Stimulated activated CD4-positive, alpha-beta T cell treated with anti-CD3 and anti-CD28 coated beads, Interleukin-15, amount 100 ng/mL, for 1 hour (primary cell): ENCODE measurements at places on chromosomes 5 and 9.

DNA sequence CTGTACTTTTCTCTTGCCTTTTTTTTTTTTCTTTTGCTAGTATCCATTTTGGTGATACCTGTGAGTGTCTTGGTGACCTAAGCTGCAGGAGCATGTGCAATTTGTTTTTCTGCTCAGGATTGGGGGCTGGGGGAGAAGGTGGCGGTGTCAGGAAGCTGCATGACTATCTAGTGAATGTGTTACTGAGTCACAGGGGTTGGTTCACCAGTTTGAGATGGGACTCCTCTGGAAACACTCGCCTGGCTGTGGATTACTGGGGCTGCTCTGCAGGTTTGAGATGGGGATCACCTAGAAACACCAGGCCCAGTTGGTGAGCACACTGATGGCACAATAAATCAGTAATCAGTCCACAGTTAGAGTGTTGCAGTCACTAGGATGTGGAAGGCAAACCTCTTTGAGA lies 447.9 kb downstream of the SPATA31D1 start:
- no peak for DNase-seq

- DNase-seq, result no peak
Measured at GRCh38 chr9:92094655-92095054, 20.6 kb downstream of the SPTLC1 start.

DNA sequence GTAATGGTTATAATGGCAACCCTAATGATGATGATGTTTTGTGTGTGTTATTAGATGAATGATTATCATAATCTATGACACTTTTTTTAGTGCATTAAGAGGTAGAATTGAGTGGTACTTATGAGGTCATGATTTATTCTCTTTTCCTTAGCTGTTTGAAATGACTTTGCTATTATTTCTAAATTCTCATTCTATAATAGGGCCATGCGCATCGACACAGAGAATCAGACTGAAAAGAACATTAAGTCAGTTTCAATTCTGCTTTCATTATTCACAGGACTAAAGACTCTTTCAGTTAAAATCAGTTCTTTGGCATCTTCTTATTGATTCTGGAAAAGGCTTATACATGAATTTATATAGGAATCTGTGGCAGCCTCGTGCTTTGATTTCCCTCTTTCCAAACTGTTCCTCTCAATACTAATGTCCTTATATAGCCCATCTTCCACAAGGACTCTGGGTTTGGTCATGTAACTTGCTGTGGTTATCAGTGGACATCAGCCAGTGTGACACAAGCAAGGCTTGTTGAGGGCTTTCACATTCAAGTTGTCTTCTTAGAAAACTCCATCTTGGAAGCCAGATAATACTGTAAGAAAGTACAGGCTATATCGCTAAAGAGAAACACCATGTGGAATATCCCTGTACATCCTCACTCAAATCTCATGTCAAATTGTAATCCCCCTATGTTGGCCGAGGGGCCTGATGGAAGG lies 140.3 kb upstream of the CHD1 start:
- no peak for DNase-seq

DNA sequence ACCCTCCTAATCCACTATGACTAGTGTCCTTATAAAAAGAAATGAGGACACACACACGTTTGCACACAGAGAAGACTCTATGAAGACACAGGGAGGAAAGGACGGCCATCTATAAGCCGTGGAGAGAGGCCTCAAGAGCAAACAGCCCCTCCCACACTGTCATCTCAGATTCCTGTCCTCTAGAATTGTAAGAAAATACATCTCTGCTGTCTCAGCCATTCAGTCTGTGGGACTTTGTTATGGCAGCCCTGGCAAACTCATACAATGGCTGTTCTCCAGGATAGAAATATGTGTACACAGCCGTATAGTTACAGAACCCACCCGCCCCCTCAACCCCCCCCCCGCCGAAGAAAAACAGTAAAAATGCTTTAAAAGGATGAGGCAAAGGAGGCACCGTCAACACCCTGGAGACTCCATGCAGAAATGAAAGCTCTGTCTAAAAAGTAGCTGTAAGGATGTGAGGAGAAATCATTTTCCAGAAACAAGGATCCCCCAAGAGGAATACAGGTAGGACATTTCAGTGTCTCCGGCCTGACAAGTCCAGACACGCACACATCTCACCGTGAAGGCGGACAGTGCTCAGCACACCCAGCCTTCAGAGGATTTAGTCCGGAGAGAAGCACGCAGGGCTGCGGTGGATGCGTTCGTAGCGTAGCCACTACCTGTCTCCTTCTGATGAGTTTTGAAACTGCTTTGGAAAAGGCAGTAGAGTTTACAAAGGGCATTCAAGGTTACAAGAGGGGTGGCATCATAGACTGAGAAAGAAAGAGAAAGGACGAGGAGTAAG lies 110.8 kb upstream of the ERCC6L2 start:
- no peak for DNase-seq

- DNase-seq, result peak; percentile 11
Measured at GRCh38 chr9:129111528-129112151, 425 bp downstream of the PTPA start.

GRCh38 chr5:102863764-102864560 lies 108.9 kb downstream of the PAM start:
- no peak for DNase-seq

- no peak for DNase-seq
Measured at GRCh38 chr5:158880483-158881001, 219.2 kb downstream of the EBF1 start.

GRCh38 chr9:94084314-94084713 lies at the start of gene PTPDC1:
Gene PTPDC1, plus strand, starts transcription at chr9:94084464. Its CDS starts 67 bp downstream, at chr9:94084531.
- no peak for DNase-seq

DNA sequence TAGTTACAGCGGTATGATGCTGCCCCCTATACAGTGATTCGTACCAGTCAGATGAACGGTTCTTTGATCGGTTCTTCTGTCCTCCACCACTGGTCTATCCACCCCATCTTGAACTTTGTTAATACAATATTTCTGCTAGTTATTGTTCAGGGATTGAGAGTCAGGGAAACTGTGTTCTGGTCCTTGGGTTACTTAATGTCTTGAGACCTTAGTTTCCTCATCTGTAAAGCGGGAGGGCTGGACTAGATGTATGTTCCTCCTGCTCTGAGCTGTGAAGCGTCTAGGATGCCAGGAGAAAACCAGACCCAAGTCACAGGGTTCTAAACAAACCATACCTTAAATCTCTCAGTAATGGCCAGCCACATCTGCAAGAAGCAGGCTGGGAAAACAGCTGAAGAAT lies 1.4 kb upstream of the PIP5K1B start:
- no peak for DNase-seq

DNA sequence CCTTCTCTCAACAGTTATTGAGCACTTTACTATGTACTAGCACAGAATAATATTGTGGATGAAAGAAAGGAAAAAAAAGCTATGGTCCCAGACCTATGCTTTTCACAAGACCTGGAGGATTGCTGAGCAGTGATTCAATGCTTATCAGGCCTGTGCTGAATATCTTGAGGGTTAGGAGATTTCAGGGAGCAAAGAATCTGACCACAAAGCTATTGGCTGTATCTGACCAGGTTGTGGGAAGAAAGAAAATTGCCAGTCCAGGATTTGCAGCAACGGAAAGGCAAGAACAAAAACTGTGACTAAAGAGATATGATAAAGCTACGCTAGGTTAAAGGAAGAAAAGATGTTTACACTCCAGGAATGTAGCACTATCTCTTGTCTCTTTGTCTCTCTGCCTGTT lies 14.9 kb upstream of the MACIR start:
- no peak for DNase-seq

GRCh38 chr5:147452165-147452811 lies 57.6 kb downstream of the DPYSL3 start:
- no peak for DNase-seq

- no peak for DNase-seq
Measured at GRCh38 chr9:9352877-9353481, 1259.8 kb downstream of the PTPRD start.

GRCh38 chr9:127192744-127193143 lies 70.3 kb upstream of the ANGPTL2 start:
- DNase-seq, result no peak

DNA sequence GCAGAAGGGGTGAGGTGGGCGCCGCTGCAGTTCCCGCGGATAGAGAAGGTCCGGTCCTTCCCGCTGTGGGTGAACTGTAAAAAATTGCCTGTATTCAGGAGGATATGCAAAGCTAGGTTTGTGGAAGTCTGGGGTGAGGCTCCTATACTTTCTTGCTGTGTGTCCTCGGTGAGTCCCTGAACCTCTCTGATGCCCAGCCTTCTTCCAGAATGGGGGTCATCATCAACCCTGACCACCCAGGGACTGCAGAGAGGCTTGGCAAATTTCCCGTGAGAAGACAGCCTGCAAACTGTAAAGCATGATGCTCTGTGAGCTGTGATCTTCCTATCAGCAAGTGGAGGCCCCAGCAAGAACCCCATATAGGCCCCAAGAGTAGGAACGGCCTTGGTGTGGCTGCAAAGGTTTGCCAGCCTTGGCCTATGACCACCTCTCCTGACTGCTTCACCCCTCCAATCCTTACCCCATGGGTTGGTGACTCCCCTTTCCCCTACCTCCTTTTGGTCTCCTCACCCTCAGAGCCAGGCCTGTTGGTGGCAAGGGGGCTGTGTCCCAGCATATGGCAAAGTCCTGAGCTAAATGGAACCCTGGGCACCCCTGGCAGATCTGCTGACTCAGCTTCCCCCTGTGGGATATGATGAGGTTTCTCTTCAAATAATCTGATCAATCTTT lies 760 bp downstream of the ALDH1B1 start:
- DNase-seq, result no peak

- no peak for DNase-seq
Measured at GRCh38 chr9:32142074-32142473, 242.4 kb upstream of the ACO1 start.

DNA sequence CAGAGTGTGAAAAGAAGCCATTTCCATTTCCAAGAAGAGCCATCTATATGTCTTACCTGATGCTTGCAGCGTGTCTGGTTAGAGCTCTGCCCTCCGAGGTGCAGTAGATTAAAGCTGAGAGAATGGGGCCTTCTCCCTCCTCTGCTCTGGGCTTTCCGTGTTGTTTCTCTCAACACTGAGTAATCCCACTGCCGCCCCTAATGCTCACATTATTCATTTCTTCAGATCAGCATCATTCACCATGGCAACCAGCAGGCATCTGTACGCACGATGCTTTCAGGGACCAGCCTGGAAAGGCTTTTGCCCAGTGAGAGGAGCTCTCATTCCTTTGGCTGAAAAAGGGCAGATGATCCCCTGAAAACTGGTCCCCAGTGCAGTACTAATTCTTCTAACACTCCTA lies 79.6 kb downstream of the CYFIP2 start:
- DNase-seq, result no peak

GRCh38 chr9:29212397-29213387 lies 1639.4 kb upstream of the C9orf72 start:
- DNase-seq, result no peak

DNA sequence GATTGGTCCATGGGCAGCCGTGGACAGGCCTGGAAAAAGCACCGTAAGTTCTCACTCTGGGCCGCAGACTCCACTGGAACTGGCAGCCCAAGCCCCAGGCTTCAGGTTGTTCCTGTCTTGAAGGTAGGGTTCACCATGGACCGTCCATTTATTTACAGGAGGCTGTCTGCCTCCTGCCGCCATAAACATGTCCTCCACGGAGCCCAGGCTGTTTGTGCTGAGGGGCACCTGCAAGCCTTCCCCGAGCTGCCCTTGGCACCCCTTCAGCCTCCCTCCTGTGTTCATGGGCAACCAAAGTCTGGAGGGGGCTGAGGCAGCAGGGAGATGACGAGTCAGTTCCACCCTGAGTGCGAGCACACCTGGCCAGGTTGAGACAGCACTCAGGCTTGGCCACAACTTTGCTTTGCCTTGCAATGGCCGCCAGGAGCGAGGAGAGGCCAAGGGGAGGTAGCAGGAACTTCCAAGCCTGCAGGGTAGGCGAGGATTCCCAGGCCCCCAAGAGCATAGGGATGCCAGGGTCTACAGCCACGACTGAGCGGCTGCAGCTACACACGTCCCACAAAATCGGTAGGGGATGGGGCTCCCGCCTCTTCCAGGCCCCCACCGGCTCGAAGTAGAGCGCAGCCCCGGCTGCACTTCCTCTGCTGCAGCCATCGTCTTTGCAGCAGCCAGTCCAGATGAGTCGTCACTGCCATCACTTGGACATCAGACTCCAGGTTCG lies 1625.6 kb upstream of the ACO1 start:
- DNase-seq, result no peak

DNA sequence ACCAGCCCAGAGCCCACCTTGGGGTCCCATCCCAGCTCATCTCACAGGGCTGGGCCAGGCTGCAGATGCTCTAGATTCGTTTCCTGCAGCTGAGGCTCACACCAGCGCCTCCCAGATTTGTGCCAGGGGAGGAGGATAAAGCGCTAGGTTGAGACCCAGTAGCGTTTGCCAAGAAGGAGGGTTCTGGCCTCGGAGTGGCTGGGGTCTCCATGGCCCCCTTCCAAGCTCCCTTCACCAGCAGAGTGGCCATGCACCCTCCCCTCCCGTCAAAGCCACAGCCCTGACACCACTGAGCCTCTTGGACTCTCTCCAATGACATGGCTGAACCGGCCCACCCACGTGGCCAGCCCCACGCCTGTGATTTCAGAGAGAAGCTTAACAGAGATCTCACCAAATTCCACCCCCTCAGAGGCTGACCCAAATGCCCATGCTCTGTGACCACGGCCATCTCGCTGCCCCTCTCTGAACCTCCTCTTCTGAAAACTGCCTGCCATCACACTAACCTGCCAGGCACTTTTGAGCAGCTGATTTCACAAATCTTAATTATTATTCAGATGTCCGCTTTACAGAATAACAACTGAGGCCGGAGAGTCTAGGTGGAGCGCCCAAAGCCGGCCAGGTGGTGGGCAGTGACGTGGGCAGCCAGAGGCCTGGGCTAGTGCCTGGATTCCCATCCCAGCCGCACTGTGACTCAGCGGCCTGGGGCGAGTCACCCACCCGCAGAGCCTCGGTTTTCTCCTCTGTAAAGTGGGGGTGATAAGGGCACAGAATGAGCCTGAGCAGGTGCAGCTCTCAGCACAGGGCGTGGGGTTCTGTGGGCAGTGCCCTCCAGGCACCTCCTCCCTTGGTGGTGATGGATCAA lies 155.7 kb downstream of the C9orf50 start:
- DNase-seq, result no peak

DNA sequence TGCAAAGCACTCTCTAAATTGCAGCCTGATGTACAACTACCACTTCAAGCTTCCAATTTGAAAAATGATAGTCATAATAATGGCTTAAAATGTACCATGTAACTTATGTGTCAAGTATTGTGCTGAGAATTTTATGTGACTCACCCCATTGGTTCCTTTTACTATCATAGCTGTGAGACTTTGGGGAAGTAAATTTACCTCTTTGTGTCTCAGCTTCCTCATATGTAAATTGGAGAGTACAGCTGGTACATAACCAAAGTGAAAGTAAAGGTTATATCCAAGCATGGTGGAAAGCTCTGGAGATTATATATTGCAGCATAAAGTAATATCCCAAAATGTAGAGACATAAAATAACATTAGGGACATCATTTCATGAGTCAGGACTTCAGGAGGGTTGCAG lies 2200.4 kb upstream of the C9orf72 start:
- no peak for DNase-seq

DNA sequence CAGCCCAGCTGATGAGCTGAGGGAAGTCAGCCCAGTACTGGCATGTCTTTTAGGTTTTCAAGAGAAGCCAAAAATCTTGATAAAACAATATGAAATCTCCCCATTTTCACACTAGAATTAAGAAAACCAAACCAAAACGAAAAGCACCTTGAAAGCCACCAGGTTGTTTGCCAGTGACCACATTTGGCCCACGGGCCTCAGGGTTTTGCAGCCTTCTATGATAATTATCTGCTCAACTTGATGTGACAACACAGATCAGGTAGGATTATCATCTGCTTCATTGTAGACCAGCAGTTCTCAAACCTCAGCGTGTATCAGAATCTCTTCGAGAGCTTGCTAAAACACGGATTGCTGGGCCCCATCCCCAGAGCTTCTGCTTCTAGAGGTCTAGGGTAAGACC lies 101.4 kb downstream of the GALNT10 start:
- DNase-seq, result no peak
